ENCODE measurements at places on chromosomes 5 and 9.

GRCh38 chr9:116899337-116900006, 212.4 kb downstream of the TRIM32 start:
- DNase-seq, result peak; percentile 2

GRCh38 chr5:99438619-99439018, 509.8 kb upstream of the CHD1 start:
- DNase-seq, result no peak

DNA sequence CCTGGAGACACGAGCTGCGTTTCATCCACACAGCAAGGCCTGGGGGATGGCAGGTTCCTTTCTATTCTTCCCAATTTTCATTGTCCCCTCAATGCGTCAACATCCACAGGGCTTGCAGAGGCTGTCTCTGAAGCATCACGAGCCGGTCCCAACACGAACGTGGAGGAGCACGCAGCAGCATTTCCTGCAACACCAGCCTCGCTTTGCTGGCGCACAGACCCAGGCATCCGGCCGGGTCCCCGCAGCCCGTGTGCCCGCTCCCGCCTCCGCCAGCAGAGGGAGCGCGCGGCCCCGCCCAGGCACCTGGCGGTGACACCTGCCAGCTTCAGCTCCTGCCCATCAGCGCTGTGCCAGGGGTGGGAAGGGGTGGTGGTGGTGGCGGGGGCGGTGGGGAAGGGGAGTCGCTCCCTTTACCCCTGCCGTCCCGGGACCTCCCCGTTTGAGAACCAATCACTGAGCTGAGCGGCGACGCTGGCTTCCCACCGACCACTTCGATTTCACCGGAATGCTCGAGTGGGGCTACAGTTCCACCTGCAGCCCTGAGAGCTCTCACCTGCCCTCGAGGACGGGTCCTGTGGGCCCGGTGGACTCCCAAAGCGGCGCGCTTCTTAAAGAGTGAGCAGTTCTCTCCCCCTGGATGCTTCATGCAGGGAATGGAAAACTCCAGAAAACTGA, 464.5 kb downstream of the ICE1 start:
- no peak for DNase-seq

GRCh38 chr5:178399701-178400095, 167.1 kb upstream of the PHYKPL start:
- no peak for DNase-seq

- DNase-seq, result peak; percentile 49
These were observed 108.7 kb upstream of the ADRA1B start for GRCh38 chr5:159807586-159807985.

GRCh38 chr5:35811108-35811741, 45.5 kb upstream of the IL7R start:
- DNase-seq, result peak; percentile 17

- no peak for DNase-seq
These were observed 22.6 kb upstream of the CSF1R start for GRCh38 chr5:150108711-150109514.

GRCh38 chr5:179986328-179986727, 78.6 kb upstream of the TBC1D9B start:
- DNase-seq, result no peak

DNA sequence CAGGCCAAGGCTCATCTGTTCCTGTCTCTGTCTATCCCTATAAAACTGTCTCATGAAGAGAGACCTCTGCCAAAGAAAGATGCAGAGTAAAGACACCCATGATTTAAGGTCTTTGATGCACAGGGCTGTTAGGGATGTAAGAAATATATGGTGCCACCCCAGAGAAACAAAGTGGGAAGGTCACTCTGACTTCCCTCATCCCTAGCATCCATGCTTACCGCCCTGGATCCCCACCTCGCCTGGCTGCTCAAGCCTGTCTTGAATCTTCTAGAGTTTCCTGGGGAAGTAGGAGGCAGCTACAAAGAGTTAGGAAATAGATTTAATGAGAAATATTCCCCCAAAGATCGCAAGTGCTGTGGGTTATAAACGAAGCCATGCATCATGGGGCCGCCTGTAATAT, 349.2 kb downstream of the SLIT3 start:
- no peak for DNase-seq

- DNase-seq, result peak; percentile 72
These were observed 105.0 kb downstream of the FBXL7 start for GRCh38 chr5:15604986-15605385.

DNA sequence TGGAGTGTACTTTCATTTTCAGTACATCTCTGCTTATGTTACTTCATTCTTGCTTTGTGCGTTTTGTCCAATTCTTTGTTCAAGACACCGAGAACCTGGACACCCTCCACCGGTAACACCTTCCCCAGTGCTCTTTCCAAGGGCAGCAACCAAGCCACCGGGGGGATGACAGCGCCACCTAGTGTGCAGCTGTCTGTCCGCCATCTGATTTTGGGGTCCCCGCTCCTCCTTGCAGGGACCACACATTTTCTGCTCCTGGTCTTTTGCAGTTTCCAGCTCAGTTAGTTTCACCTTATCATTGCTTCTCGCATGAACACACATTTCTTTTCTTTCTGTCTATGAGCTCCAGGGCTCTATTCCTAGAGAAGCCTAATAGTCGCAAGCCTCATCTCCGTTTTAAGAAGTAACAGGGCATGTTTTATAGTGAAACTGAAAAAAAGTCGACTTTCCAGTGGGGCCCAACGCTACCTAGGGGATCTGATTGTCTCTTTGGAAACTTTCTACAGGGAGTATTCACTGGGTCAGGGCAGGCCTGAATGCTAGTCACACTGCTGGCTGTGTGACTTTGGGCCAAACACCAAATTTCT, 152.1 kb downstream of the FSTL4 start:
- DNase-seq, result no peak

DNA sequence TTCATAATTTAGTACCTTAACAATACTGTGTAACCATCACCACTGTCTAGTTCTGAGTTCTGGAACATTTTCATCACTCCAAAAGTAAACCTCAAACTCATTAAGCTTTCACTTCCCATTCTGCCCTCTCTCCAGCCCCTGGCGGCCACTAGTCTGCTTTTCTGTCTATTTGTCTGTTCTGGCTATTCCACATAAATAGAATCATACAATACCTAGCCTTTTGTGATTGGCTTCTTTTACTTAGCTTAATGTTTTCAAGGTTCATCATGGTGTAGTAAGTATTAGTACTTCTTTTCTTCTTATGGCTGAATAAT, 138.7 kb downstream of the RAPGEF6 start:
- no peak for DNase-seq

GRCh38 chr5:135215617-135216470, 181.8 kb upstream of the PITX1 start:
- no peak for DNase-seq

DNA sequence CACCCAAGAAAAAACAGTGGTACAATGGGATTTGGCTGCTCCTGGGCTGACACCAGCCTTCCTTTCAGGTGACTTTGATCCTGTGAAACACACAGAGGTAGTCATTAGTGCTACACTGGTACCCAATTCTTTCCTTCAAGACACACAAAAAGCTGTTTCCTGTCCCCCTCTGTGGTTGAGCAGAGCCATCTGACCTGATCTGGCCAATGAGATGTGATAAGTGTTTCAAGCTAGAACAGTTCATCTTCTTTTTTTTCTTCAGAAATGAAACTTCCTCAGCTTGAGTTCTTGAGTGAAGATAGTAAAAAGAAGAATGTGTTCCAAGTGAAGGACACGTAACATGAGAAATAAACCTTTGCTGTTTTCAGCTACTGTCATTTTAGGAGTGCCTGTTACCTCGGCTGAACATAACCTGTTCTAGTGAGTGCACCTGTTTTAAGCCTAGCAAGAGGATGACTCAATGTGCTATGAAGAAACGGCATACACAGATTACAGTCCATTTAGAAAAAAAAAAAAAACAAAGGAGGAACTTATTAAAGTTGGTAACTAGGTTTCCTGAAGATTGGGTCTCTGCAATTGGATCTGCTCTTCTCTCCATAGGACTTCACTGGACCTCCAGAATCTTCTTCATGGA, 287.8 kb downstream of the GAS1 start:
- DNase-seq, result peak; percentile 21

- no peak for DNase-seq
These were observed 162.8 kb downstream of the PIK3R1 start for GRCh38 chr5:68378204-68378820.

- no peak for DNase-seq
These were observed 58.5 kb upstream of the MYO10 start for GRCh38 chr5:16994565-16994964.

- no peak for DNase-seq
These were observed 88.7 kb upstream of the RASEF start for GRCh38 chr9:83151627-83152137.

- no peak for DNase-seq
These were observed 312.5 kb downstream of the CETN3 start for GRCh38 chr5:90097082-90097477.

- peak; percentile 54 for DNase-seq
These were observed 3.1 kb upstream of the VAV2 start for GRCh38 chr9:133995012-133995896.

DNA sequence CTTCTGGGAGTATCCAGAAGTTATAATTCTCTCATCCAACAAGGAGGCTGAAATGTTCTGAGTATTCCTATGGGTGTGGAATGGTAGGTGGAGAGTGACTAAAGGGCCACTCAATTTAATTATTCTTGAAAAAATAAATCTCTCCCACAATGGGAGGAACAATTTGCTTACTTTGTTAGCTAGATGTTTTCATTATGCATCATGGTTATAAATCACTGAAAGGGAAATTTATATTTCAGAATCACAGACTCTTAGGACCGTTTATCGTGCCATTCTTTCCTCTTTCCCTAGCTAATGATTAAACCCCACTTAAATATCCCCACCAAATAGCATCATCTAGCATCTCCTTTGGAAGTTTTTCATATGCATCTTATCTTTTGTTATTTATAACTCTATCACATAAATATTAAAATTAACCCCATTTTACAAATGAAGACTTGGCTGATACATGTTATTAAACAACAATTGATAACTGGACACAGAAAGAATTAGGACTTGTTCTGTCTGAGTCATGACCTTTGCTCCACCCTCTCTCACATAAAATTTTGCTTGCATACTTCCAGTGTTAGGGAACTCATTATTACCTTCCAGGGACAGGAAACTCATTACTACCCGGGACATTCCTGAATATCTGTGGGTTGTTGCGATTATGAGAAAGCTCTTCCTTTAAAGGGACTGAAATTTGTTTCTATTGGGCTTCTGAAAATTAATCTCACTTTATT, 94.9 kb upstream of the NMUR2 start:
- DNase-seq, result no peak

DNA sequence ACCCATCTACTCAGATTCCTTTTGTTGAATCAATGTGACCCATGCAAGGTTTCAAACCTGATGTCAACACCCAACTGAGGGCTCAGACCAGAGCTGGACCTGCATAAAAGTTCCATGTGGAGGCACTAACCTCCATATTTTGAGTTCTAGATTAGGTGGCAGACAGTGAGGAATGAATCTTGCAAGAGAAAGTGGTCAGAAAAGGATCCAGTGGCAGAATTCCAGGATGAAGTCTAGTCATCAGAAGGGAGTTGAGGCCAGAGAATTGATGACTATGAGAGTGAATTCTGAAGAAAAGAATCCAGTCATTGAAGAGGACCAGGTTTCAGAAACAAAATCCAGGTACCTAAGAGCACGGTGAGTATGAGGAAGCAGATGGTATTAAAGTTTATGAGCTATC, 205.1 kb upstream of the RGMB start:
- DNase-seq, result peak; percentile 57

DNA sequence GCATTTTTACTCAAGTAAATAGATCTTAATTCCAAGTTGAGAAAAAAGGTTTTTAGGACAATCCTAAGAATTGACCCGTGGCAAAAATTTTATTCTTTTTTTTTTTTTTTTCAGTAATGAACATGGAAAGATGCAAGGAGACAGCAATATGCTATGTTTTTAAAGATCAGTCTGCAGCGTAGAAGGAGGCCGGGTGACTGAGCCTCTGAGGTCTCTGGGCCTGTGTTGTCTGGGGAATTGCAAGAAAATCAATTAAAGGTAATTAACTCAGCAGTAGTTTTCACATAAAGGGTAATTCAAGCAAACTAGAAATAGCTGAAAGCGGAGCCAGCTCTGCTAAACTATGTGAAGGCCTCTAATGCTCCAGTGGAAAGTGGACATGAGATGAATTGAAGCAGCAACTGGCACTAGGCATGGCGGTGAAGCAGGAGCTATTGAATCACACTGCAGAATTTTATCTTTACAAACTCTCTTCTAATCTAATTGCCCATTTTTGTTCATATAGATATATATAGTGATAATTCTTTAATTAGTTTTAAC, 285.2 kb upstream of the ITGA1 start:
- DNase-seq, result no peak

DNA sequence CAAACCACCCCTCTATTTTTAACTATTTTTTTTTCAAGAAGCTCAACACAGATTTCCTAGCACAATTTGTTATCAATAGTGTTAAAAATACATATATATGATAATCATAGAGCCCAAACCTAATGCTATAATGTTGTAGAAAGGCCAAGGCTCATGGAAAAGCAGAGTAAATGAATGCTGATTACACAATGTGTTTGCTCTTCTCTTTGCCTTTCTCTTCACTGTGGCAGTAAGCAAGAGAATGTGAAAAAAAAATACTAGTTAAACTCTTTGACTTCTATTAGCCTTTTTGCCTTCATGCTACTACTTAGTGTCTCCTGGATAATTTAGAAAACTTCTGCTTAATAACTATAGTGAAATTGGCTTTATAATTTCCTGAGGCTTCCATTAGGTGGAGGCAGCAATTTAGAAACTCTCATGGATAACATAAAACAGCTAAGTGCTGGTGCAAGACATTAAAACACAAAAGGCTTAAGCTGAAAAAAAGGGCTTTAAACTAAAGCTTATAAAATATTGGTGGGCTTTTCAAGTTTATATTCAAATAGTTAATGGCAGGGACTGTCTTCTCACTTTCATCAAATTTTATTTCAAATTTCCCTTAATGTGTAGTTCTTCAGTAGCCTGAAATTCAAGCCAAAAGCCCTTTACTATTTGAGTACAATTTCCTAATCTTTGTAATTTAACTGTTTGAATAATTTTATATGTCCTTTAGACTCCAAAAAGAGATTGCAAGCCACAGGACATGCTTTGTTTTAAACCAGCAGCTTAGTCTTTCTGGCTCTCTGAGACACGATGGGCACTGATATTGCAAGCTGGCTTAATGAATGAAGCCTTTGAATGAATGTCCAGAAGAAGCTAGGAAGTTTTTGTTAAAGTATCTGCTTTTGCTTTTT, 2031.8 kb upstream of the CDH6 start:
- DNase-seq, result no peak

Data from AG10803 (cell line).